Hypothalamus (tissue), 51 donors: ENCODE measurements at places on chromosomes 2 and 18.

DNA sequence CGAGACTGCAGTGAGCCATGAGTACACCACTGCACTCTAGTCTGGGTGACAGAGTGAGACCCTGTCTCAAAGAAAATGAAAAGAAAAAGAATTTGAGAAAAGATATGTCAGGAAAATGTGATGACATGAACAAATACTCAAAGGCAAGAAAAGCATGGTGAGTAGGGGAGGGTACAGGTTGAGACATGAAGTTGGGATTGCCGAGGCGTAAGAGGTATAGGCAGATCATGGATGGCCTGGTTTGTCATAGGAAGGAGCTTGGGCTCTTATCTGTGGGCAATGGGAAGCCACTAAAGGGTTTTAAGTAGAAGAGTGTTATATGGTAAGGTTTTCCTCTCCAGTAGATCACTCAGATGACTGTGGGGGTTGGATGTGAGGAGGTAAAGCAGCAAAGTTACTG is 32.3 kb downstream of the SPAST start:
- DNase-seq = no peak

GRCh38 chr2:201952187-201952586 is 81.5 kb upstream of the FZD7 start:
- DNase-seq = no peak

- DNase-seq = no peak
Observed at GRCh38 chr2:40352041-40352702, 99.7 kb downstream of the SLC8A1 start.

DNA sequence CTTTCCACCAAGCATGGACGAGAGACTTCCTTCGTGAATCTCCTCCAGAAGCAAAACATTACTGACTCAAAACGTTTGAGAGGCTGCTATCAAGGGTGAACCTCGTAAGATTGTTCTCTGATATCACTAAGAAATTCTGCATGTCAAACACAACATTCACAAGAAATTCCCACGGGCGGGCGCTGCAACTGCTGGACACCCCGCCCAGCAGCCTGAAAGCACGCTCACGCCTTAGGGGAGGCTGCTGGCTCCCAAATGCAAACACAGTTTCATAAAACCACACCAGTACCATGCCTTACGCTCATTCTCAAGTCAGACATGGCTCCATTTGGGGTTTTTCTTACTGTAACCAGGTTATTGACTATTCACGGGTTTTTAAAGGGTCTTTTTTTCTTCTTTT is 39.0 kb downstream of the MBP start:
- no peak for DNase-seq

DNA sequence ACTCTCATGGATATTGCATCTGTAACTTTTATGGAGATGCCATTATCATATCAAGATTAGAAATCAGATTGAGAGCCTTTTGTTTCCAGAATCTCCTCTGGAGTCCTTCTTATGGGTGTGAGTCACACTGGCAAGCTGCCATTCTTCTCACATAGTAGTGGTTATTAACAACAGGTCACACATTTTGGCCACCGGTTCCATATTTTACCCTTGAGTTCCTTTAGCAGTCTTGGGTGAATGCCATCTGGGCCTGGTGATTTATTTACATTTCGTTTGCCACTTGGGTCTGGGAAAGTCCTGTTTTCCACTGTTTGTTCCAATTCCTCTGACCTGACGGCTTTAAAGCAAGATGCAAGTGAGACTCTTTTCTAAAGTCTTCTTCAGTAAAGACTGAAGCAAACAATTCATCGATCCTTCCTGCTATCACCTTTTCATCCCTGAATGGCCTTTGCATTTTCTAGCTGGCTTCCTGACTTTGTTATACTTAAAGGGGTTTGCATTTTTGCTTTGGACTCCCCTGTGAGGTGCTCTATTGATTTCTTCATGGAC is 80.5 kb upstream of the CAVIN2 start:
- no peak for DNase-seq

- peak; percentile 69 for DNase-seq
Observed at GRCh38 chr2:219530048-219530963, 13.3 kb downstream of the CHPF start.

GRCh38 chr18:80105369-80106167 is 3.5 kb upstream of the ADNP2 start:
- DNase-seq = no peak

GRCh38 chr2:230048010-230048671 is 20.6 kb downstream of the SLC16A14 start:
- no peak for DNase-seq

DNA sequence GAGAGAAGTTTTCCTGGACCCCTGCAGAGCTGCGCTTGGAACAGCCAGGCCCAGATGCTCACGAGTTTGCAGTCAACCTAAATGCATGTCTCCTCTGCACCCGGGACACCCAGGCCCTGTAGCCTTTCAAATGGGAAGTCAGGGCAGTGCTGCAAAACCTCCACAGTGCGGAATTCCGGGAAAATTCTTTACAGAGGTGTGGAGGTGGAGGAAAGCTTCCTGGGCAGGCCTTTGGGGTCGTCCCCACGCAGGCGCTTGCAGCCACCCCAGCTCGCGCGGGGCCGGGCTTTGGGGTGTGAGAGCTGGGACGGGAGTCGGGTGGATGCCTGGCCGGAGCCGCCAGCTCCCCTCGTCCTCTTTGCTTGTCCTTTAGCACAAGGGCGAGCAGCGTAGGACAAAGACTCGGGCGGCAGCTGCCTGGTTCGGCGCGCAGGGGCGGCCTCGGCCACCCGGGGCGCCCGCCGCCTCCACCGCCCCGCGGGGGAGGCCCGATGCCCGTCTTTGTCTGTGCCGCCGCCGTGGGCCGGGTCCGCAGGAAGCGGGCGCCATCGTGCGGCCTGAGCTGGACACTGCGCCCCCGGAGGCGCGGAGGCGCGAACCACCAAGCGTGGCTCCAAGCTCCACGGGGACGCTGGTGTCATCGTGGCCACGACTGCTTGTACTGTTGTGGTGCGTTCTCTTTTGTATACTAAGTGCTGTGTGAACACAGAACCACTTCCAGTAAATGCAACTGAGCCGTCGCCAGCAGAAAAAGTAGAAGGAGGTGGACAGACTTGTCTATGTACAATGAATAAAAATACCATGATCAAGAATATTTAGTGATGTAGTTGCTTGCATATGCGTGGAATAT is 28.2 kb upstream of the BCL11A start:
- peak; percentile 71 for DNase-seq

GRCh38 chr2:24886691-24887304 is 33.2 kb downstream of the ADCY3 start:
- DNase-seq = no peak

GRCh38 chr2:37921781-37922180 is 3.3 kb upstream of the RMDN2 start:
- DNase-seq = no peak

GRCh38 chr18:50819728-50820378 is at the start of gene MRO:
Gene MRO, minus strand, starts transcription at chr18:50820016. Its CDS starts 10,616 bp downstream, at chr18:50809400.
- peak; percentile 78 for DNase-seq

DNA sequence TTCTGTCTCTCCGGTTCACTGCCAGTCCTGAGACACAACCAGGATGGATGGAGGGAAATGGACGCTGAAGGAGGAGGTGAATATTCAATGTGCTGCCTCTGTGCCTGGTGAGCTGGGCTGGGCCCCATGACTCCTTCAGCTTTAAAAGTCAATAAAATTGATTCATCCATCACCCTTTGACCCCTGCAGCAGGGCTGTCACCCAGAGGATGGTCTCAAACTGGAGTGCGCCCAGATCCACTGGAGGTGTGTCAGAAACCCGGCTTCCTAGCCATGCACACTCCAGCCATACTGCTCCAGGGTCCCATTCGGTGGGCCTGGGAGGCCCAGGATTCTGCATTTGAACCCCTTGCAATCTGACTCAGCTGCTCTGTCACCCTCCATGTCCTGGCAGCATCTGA is 94.1 kb upstream of the BOD1L2 start:
- DNase-seq = no peak

DNA sequence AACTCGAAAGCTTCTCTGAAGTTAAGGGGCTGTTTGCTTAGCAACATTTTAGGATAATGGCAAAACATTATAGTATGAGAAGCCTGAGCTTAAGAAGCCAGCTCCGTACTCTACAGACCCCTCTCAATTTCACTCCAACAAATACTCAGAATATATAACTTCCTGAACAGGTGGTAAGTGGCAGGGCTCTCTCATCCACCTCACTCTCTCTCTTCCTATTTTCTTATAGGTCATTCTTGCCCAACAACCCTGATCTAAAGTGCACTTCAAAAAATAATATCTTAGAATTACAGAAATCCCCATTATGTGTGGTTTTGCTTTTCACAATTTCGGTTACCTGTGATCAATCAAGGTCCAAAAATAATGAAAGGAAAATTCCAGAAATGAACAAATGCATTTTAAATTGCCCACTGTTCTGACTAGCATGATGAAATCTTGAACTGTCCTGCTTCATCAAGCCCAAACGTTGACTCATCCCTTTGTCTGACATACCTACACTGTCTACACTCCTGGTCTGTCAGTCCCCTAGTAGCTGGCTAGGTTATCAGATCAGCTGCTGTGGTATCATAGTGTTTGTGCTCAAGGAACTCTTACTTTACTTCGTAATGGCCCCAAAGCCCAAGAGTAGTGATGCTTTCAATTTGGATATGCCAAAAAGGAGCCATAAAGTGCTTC is 122.8 kb upstream of the COL5A2 start:
- no peak for DNase-seq

DNA sequence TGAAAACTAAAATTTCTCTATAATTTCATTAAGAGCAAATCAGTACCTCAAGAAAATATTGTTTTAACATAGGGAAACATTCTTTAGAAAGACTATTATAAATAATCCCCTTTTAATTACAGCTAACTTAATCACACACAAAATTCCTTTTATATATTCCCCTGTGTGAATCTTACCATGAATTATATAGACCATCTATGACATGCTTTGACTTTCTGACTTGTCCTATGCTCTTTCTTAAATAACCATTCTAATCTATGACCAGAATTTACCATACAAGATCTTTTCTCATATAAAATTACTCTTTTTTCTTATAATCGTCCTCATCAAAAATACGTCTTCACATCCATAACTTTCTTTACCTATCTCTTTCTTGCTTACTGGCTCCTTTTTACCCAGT is 824.2 kb upstream of the FAM98A start:
- no peak for DNase-seq
